AG20443 (cell line): ENCODE measurements at places on chromosomes 3 and 15.

DNA sequence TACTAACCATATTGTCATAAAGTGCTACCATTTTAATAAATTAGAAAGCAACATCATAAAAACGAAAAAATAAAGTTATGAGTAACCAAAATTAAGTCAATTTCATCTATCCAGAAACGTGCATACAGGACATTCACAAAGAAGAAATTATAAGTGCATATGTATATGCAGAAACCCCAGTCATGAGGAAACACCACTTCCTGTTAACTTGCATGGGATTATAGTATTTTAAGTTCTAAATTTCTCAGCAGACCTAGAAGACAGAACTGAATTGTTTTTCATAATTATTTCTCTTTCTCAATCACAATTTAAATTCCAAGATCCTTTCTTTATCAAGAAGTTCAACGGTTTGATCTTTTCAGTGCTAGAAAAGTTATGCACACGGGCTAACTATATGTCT is 1.4 kb upstream of the KBTBD8 start:
- DNase-seq = no peak

DNA sequence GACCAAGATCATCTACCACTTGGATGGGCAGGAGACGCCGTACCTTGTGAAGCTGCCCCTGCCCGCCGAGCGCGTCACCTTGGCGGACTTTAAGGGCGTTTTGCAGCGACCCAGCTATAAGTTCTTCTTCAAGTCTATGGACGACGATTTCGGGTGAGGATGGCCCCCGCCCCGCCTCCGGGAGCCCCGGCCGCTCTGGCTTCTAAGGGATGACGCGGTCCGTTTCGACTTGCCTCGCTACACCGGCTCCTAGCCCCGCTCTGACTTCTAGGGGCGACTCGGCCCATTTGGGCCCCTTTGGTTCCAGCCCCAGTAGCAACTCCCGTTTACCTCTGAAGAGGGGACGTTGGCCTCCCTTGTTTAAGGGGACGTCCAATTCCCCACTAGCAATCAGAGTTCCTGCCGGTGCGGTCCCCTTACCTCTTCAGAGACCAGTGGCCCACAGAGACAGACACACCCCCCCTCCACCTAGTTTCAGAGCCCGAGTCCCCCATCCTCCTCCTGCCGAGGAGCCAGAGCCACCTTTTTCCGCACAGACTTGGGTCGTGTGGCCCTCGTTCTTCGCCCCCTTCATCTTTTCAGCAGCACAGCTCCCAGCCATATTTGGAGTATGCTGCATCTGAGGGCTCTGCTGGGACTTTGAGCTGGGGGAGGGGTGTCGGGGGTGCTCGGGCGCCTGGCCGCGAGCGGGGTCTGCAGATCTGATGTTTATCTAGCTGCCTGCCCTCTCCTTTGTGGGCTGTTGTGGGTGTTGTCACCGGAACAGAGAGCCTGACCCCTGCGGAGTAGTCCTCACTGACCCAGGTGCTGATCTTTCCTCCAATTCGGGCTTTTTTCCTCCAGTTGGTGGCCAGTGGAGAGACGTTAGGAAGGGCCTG is 706 bp downstream of the DVL3 start:
- peak; percentile 46 for DNase-seq

GRCh38 chr3:28013864-28014473 is 227.4 kb upstream of the CMC1 start:
- DNase-seq = no peak

DNA sequence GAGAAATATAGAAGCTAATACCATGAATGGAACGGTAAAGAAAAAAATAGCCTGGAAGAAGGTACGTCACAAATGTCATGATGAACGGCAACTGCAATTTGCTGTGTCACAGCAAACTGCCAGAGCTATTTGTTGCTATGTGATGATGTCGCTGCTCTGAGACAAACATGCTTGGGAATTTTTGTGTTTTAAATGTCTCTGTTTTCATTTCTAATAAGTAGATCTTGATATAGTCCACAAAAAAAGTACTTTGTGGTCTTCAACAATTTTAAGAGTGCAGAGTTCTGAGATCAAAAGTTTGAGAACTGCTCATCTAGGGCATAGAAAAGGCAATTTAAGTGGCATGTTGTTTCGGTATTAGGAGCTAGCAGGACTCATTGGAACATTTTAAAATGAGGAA is 4.3 kb upstream of the NR1D2 start:
- no peak for DNase-seq

GRCh38 chr15:101070502-101071273 is 151.5 kb downstream of the LRRK1 start:
- DNase-seq = peak; percentile 76

DNA sequence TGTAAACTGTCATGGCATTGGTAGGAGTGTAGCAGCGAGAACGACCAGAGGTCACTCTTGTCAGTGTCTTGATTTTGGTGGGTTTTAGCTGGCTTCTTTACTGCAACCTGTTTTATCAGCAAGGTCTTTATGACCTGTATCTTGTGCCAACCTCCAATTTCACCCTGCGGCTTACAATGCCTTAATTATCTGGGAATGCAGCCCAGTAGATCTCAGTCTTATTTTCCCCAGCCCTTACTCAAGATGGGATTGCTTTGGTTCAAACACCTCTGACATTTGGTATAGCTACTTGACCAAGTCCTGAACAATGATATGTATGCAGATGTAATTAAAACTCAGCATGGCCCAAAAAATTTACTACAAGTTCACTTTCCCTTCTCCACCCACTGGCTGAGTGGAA is 388.4 kb downstream of the RSL24D1 start:
- DNase-seq = no peak

DNA sequence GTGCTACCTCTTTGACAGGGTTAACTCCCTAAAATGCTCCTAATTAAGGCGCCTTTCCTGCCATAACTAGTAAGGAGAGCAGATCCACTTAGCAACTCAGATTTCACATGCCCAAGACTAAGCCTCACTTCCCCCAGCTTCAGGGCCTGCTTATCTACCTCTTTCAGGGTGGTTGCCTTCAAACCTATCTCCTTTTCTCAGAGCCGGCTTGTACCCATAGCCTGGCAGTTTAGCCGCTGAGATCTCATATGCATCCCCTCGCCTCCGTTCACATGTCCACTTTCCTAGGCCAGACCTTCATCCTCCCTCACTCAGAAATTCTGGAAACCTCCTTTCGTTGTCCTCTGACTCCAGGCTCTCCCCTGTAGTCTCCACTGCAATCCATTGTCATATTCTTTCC is 1.0 kb upstream of the FSTL1 start:
- no peak for DNase-seq

- DNase-seq = peak; percentile 92
Measured at GRCh38 chr3:150079029-150079739, 108.5 kb upstream of the PFN2 start.

- no peak for DNase-seq
Measured at GRCh38 chr15:61721418-61721817, 338.8 kb downstream of the VPS13C start.

GRCh38 chr3:187896646-187897045 is 151.4 kb upstream of the BCL6 start:
- no peak for DNase-seq

DNA sequence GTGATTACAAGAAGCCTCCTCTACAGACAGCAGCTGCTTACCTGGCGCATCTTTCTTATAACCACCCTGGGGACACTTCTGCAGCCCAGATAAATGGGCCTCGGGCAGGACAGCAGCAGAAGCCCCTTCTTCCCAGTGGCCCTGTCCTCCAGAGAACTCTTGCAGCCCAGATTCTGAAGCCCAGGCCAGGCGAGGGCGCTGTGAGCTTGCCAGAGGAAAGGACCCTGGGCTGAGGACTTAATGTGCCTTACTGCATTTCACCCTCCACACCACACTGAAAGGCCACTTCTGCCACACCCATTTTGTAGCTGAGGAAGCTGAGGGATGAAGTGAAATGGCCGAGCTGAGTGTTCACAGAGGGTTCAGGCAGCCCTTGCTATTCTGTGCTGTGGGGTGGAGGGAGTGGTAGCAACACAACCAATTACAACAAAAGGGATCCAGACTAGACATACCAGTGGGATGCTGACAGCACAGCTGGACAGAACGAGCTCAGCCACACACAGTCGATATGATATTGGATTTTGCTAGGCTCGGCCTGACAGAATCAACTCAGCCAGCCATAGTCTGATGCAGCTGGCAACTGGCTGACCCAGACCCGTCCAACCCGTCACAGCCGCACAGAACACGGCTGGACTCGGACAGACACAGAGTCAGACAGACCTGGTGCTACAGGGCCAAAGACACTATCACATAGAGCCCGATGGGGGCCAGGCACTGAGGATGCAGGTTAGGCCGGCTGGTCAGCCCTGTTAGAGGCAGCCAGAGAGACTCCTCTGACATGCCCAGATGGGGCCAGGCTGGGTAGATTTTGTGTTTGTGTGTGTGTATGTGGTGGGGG is 7.3 kb downstream of the ACOX2 start:
- DNase-seq = peak; percentile 43

DNA sequence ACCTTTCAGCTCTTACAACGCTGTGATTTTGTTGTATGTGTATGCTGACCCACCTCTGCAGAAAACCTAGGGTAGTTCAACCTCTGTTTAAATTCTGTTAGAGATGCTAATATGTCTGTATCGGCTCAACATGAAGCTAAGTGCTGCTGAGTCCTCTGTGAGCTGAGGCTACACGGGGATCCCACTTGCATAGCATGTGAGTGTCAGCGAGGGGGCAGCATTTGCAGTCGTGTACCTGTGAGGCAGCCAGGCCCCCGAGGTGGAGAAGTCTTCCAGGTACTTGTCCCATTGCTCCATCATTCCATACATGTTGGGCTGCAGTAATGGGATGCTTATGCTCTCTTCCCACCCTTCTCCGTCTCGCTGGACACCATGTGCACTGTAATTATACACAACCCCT is 3.7 kb downstream of the MKRN2OS start:
- peak; percentile 19 for DNase-seq

GRCh38 chr3:72240531-72240930 is 455.6 kb upstream of the PROK2 start:
- no peak for DNase-seq

DNA sequence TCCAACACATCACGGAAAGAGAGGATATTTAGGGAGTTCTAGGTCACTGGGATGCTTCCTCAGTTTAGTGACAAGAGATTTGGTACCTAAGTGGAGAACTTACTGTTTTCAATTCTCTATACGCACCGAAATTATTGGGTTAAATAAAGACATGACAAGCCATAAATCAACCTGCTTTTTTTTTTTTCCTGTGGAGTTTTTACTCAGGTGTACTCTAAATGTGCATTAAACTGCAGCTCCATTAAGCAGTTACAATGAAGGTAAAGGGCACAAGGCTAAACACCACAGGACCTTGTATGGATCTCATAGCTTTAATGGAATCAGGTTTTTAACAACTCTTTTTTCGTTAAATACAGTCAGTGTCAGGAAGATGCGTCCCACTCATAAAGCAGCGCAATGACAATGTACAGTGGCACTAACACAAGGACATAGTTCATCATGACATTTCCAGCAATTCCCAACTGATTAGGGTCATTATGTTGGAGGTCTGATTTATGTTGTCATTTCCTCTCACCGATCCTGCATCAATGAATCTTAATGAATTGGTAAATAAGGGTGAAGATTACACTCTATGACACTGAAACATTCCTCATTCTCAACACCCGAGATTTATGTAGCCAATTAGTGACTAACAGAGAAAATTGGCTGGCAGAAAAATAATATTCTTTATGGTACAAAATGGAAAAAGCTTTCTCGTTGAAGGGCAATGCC is 355.2 kb downstream of the FOXP1 start:
- DNase-seq = no peak

DNA sequence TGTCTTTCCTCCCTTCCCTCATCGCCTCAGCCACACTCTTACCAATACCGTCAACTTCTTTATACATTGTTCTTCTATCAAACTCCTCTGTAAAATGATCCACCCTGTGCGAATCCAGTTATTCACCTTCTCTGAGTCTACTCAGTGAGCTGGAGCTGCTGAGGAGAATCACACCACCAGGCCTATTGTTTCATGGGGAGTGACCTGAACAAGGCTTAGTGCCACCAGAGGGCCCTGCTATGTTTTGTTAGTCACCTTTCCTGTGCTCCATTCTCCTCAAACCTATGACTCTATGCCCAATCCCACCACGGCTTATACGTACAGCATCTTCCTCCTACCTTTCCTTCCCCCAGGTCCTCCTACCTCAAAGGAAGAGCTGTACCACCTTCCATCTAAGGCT is 50.4 kb upstream of the MED12L start:
- no peak for DNase-seq

DNA sequence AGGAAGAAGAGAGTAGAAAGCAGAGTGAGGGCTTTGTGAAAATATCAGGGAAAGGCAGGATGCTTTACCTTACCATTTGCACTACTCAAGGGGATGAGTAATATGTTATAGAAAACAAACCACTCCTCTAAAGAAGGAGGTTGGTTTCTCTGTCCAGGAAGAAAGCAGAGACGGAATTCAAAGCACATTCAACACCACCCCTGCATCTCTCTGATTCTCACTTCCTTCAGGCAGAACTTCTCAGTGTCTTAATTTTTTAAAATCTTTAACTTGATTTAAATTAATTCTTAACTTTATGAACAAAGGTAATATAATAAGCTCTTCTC is 82.4 kb downstream of the NR2F2 start:
- no peak for DNase-seq

DNA sequence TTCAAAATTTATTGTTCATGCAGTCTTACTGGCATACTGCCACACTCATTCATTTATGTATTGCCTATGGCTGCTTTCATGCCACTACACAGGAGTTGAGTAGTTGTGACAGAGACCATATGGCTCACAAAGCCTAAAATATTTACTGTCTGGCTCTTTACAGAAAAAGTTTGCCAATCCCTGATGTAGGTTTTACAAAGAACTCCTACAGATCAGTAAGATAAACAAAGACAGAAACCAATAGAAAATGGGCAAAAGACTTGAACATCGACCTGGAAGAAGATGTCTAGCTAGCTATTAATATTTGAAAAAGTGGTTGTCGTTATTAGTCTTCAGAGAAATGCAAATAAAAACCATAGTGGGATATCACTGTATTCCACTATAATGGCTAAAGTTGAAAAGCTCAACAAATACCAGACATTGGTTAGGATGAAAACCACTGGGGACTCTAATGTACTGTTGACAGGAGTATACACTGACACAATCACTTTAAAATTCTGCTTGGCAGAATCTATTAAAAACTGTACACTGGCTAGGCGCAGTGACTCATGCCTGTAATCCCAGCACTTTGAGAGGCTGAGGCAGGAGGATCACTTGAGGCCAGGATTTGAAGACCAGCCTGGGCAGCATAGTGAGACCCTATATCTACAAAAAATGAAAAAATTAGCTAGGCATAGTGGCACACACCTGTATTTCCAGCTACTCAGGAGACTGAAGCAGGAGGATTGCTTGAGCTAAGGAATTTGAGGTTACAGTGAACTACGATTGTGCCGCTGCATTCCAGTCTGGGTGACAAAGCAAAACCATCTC is 87.7 kb downstream of the NEO1 start:
- no peak for DNase-seq

DNA sequence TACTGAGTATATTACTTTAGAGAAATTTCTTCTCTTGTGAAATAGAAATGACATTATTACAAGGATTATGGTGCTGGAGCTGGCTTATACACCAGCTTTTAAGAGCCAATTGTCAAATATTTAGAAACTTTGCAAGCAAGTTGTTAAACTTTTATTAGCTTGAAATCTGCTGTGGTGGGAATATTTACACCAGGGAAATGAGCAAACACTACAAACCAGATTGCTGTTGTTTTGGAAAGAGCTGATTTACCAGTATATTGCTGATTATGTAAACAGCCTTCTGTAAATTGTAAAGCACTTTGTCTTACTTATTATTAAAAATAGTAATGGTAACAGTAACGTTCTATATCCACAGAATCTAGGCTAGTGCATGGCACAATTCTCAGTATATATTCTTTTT is 61.5 kb downstream of the MAP3K13 start:
- DNase-seq = no peak

- no peak for DNase-seq
Measured at GRCh38 chr3:31312400-31312799, 220.3 kb upstream of the STT3B start.
